ENCODE measurements at places on chromosomes 6 and 20.

DNA sequence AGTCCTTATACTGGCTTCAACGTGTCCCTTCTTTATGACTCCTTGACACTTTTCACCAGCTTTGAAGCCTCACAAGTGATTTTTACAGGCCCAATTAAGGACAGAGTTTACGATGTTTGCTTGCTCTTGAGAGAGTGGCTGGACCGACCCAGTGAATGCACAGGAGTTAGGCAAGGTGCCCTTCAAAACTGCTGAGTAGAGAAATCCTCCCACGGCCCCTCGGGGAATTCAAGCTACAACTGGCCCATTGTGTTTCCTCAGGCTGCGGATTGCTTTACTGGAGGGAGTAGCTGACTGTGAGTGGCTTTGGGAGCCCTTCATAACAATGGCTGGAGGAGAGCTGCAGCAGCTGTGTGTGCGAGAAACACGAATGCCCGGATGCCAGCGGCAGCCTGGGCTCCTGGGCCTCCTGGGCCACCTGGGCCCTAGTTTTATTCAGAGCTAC is 50.0 kb downstream of the SGK1 start:
- no peak for DNase-seq

- DNase-seq: no peak
Measured at GRCh38 chr6:110653381-110653780, 161.9 kb downstream of the CDK19 start.

DNA sequence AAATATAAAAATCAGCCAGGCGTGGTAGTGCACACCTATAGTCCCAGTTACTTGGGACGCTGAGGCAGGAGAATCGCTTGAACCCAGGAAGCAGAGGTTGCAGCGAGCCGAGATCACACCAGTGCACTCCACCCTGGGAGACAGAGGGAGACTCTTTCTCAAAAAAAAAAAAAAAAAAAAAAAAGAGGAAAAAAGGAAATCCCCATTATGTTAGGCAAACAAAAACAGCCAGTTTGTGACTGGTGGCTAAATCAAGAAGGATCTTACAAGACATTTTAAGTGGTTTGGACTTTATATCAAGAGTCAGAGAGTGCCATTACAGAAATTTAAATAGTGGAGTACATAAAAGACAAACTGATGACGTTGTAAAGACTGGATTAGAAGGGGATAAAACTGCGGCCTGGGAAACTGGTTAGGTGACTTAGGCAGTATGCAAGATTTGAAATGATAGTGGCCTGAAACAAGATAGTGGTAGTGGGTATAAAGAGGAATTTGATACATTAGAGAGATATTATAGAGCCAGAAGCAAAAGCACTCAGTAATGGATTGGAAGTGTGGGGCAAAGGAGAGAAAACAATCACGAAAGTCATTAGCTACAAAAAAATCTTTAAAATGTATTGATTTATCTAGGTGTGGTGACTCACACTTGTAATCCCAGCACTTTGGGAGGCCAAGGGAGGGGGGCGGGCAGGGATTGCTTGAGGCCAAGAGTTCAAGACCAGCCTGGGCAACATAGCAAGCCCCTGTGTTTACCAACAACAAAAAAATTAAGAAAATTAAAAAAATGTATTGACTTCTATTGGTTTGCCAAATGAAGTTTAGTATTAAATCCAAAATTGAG is 1.7 kb upstream of the MYO6 start:
- no peak for DNase-seq

DNA sequence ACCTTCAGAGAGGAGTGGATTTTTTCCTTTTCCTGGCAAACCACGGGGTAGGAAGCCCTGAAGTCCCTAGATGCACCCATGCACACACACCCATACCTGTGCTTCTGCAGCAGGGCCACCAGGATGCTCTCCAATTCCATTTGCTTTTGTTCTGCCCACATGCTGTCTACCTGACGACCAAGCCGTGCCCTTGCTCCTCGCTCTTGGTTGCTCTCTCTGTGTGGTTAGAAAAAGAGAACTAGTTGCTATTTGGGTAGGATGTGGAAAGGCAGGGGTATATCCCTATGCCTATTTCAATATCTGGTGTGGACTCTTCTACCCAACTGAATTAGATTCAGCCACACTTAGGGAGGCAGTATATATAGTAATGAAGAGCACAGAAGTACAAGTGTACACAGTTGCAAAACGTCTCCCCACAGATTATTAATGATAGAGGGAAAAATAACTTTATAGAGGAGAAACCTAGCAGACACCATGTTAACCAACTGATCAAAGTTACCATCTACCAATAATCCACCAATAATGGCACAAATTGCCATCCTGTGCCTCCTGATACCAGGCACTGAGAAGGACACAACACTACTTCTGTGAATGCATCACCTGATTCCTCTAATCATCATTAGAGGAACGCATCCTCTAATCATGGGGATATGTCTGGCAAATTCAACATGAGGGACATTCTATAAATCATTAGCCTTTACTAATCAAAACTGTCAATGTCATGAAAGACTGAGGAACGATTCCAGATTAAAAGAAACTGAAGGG is 7.3 kb downstream of the GHRH start:
- DNase-seq: no peak

DNA sequence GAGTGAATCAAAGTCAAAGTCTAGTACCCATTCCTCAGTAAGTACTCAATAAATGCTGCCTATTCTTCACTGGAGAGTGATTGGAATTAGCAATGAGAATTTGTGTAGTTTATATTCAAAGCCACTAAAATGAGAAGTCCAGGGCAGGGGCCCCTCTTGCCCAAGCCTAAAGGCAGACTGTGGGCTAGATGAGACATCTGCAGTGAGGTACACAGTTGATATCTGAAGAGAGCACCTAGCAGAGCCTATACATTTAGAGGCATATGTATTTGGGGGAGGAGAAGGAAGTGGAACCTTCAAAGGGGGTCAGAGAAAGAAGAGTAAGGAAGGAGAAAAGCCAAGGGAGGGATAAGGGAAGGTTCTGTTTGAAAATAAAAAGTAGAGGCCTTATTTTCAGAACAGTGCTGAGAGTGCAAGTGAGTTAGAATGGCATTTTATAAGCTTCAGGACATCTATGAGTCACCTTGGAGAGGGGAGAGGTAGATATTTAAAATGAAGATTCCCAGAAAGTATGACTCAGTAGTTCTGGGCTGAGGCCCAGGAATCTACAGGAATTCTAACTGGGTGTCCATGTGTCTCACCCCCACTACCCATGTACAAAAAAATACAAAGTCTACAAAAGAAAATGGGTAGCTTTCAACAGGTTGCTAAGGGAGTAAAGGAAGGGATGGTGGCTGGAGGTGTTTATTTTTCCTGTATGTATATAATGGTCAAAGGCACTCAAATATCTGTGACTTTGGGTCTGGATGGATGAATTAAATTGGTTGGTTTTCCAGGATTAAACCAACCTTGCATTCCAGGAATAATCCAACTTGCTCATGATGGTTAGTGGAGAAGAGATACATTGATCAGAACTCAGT is 135.1 kb downstream of the ZFP64 start:
- no peak for DNase-seq

DNA sequence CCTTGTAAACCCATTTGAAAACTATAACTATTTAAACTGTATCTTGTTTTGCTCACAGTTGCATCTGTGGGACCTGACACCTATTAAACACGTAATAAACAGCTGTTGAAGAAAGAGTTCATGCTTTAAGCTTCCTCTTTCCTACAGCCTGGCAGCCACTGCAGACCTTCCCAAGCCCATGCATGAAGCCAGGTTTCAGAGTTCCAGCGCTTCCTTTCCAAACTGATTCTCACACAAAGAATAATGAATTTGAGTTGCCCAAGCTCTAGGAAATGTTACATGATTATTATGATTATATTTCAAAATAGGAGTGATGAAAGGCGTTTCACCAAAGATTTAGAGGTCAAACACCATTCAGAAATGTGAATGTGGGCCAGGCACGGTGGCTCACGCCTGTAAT is 3.7 kb downstream of the AGPAT4 start:
- DNase-seq: no peak

DNA sequence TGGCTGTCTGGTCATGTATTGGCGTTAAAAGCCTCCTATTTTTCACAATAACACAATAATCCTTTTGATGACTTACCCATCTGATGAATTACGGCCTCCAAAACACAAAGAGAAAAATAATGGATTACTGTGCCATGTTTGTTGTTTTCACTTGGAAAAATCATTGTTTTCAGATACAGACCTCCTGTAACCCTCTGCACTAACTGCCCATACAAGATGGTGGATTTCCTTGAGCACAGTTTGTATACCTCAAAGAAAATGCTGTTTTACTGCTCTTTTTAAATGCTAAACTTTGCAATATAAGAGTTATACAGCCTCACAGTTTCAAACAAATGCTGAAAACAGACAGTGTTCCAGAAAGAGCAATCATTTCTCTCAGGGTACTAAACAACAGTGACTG is 61.0 kb downstream of the SMLR1 start:
- no peak for DNase-seq

GRCh38 chr6:96926425-96926824 is 1.9 kb downstream of the KLHL32 start:
- no peak for DNase-seq

- no peak for DNase-seq
Measured at GRCh38 chr6:40930555-40930954, 108.5 kb downstream of the UNC5CL start.

GRCh38 chr20:63232235-63233060 is 3.3 kb upstream of the BIRC7 start:
- no peak for DNase-seq

GRCh38 chr6:149453597-149454345 is 31.0 kb downstream of the ZC3H12D start:
- DNase-seq: no peak

DNA sequence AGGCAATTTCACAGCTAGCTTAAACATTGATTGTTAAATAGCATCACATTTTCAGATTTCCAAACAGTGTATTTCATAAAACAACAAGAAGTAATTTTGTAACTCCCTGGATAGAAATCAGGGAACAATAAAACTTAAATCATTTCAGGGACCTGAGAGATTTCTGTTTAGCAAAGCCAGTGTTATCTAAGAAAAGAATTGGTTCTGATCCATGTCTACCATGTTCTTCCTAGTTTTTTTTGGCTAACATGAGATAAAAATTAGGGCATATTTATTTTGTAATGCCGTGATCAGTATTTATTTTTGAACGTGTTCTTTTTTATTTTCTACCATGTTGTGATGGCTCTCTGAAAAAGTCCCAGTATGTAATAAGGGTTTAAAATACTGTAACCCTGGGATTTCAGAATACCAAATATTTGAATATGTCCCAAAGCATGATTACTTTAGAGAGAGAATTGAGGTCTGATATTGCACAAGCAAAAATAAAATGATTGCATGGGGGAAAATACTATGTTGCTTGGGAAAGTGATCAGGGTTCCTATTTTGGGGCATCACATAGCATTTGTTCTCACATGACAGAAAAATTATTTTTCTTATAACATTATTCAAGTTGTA is 188.7 kb upstream of the CEP162 start:
- DNase-seq: no peak

GRCh38 chr6:150767571-150768018 is 97.9 kb upstream of the MTHFD1L start:
- no peak for DNase-seq

- no peak for DNase-seq
Measured at GRCh38 chr20:64256282-64256935, 861 bp downstream of the PCMTD2 start.

- no peak for DNase-seq
Measured at GRCh38 chr6:155837474-155837873, 381.8 kb upstream of the NOX3 start.

DNA sequence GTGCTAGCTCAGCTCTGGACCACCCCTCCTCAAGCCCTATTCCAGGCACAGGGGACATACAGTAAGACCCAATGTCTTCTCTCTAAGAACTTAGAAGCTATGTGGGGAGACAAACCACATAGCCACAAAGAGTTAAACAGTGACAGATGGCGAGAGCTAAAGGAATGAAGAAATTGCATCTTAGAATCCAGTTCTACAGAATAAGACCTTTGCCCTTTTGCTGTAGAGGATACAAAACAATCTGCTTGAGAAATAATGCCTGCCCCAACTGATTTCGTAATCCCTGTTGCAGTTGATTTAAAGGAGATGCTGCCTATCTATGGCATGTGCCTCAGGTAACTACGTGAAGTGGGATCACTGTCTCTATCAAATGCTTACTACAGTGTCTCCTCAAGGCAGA is 31.2 kb downstream of the TNFRSF21 start:
- DNase-seq: no peak

DNA sequence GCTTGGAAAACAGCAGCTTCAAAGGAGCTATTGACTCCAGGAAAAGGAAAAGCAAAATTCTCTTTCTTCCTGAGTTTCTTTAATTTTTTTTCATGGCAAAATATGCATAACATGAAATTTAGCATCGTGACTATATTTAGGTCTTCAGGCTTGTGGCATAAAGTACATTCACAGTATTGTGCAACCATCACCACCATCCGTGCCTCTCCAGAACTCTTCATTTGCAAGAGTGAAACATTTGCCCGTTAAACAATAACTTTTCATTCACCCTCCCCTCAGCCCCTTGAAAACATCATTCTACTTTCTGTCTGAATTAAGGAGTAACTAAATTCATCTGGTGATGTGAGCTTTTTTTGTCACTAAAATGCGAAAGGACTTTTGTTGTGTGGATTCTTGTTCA is 251.7 kb downstream of the PHACTR1 start:
- DNase-seq: no peak

- DNase-seq: no peak
Measured at GRCh38 chr6:142746524-142746923, 198.5 kb downstream of the HIVEP2 start.

DNA sequence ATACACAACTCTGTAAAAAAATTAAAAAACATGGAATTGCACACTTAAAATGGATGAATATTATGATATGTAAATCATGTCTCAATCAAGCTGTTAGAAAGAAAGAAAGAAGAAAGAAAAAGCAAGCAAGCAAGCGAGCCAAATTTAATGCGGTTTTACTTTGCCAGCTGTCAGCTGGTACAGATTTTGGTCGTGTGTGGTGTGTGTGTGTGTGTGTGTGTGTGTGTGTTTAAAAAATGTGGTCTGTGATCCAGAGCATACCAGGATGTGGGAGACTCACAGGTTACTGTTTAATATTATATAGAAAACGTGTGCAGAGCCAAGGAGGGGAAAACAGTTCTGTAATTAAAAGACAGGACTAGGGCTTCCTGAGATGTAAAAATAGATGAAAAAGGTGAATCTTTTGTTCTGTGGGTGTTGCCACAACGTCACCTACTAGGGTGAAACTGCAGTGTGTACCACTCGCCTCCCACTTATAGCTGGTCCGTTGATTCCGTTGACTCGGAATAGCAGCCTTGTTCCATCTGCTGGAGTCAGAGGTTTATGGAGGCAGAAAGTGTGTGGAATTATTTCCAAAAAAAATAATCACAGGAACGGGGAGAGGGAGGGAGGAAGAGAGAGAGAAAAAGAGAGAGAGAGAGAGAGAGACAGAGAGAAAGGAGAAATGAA is 197.7 kb downstream of the BCAS1 start:
- DNase-seq: no peak
